ENCODE measurements at places on chromosomes 6 and 20.

DNA sequence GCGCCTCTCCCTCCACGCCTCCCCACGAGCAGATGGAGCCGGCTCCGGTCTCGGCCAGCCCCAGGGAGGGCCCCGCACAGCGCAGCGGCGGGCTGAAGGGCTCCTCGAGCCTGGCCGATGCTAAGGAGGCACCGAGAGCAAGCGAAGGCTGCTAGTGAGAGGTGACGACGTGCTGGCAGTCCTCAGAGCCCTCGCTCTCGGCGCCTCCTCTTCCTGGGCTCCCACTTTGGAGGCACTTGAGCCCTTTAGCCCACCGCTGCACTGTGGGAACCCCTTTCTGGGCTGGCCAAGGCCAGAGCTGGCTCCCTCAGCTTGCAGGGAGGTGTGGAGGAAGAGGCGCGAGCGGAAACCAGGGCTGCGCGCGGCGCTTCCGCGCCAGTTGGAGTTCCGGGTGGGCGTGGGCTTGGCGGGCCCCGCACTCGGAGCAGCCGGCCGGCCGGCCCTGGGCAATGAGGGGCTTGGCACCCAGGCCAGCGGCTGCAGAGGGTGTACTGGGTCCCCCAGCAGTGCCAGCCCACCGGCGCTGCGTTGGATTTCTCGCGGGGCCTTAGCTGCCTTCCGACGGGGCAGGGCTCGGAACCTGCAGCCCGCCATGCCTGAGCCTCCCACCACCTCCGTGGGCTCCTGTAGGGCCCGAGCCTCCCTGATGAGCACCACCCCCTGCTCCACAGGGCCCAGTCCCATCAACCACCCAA is 2.5 kb upstream of the TMEM14C start:
- DNase-seq = no peak

GRCh38 chr6:76774781-76775384 is 688.4 kb downstream of the HTR1B start:
- peak; percentile 21 for DNase-seq

DNA sequence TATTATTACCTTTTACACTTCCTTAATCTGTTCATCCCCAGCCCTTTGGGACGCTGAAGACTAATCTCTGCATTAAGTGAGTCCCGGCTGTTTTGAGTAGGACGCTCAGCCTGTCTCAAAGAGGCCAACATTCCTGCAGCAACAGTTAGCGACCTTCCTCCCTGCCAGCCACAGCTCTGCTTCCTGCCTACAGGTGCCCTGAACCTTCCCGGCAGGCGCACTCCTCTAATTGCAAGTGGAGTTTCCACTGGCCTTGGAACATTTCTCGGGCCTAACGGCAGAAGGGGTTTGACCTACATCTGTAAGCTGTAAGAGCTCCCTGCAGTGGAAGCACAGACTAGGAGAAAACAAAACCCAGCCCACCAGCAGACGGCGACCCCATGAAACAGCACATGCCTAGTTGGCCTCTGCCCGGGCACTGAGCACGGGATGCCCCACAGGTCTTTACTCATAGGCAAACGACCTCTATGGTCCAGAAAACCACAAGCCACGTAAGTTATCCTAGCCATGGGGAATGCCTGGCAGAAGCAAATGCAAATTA is 137.9 kb downstream of the DTNBP1 start:
- DNase-seq = no peak

DNA sequence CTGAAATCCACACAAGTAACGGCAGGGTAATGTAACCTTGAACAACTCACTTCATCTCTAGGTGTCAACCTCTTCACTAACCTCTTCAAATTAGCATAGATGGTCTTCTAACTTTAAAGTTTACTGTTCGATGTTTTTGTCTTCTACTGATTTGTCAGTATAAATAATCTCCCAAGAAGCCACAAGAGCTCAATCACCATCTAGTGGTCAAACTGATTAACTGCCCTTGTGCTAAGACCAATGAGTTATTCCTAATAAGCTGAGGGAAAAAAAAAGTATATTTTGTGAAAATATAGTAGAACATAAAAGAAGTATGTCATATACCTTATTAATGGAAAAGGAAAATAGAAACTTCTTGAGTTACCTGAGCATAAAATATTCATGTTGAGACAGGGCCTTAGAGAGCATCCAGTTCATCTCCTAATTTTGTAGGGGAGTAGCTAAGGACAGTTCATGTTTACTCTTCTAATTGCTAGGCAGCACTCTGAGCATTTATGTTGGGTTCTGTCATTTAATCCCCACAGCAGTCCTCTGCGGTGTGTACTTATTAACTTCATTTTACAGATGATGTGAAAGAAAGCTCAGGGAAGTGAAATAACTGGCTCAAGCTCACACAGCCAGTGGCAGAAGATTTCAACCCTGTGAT is 317.1 kb downstream of the ESR1 start:
- peak; percentile 67 for DNase-seq

GRCh38 chr6:63492476-63492875 is 79.8 kb upstream of the LOC128125822 start:
- no peak for DNase-seq

DNA sequence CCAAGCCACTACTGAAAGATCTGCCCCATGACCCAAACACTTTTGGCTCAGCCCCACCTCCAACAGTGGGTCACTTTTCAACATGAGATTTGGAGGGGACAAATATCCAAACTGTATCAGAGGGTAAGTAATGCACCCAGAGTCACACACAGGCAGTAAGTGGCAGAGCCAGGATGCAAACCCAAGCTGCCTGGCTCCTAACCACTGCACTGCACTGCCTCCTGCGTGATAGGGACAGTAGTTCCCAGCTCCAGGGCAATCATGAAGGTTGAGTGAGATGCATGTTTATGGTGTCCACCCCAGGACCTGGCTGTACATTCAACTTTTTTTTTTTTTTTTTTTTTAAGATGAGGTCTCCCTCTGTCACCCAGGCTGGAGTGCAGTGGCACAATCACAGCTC is 88.2 kb downstream of the TOX2 start:
- DNase-seq = no peak

DNA sequence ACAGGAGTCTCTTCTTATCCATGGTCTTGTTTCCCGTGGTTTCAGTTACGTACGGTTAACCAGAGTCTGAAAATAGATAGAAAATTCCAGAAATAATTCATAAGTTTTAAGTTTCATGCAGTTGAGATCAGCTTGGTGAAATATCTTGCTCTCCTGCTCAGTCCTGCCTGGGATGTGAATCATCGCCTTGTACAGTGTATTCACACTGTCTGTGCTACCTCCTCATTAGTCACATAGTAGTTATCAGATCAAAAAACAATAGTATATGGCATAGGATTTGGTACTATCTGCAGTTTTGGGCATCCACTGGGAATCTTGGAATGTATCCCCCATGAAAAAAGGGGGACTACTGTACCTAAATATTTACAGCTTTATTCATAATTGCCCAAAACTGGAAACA is 22.7 kb upstream of the MOCS1 start:
- DNase-seq = no peak

- peak; percentile 87 for DNase-seq
Observed at GRCh38 chr6:21665392-21666200, 72.0 kb downstream of the SOX4 start.

DNA sequence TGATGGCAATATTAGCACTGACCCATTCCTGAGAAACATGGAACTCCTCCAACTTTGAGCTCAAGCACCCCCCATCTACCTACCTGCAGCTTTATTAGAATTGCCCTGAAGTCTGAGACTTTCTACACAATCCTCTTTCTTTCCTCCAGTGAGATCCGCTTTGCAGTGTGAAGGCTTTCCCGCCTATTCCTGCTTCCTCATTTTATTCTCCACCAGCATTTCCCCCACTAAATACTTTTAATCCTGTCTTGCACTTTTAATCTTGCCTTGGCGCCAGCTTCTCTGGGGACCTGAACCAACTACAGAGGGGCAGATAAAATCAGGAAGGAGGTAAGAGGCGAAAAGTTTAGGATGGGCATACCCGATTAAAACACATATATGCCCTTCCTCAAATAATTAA is 178.1 kb upstream of the PRDM1 start:
- no peak for DNase-seq

DNA sequence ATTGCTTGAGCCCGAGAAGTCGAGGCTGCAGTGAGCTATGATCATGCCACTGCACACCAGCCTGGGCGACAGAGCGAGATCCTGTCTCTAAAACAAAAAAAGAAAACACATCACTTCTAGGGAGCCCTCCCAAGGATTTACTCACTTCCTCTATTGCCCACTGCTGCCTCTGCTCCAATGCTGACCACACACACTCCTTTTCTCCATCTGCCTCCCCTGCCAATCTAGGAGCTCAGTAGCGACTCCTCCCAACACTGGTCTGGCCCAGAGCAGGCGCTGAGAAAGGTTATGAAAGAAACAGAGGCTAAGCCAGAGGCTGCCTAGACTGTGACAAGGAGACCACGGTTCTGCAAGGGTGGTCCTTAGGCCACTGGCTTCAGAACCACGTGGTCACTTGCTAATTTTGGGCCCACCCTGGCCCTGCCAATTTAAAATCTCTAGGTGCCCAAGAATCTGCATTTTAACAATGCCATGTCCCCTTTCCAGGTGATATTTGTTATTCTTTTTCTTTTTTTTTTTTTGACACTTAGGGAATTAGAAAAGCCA is 1.3 kb upstream of the E2F1 start:
- no peak for DNase-seq

- DNase-seq = no peak
Observed at GRCh38 chr6:74969591-74970267, 236.1 kb downstream of the COL12A1 start.

GRCh38 chr20:48008850-48009515 is 223.7 kb upstream of the SULF2 start:
- no peak for DNase-seq

DNA sequence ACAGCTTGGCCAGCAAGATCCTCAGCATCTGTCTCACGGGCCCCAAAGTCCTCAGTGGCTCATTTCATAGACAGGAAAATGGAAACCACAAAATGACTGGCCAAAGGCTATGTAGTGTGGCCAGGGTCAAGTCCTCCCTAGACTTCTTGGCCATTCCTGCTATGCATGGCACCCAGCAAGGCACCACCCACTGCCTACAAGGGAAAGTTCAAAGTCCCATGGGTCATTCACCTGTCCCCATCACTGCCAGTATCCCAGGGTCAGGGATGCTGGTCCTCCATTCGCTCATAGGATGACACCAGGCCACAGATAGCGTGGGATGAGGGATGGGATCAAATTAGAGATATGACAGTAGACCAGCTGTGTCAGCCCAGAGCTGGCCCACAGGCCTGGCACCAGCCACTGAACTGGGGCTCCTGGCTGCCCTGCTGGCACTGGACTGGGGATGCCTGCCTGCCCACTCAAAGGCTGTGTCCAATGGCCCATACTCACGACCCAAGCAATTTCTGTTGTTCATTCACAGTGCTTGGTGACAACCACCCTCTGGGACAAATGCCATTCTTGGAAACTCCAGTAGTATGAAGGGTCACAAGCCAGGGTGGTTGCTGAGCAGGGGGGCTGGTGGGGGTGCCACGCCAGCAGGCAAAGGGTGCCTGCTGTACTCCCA is 11.6 kb downstream of the ADISSP start:
- DNase-seq = no peak

- DNase-seq = peak; percentile 93
Observed at GRCh38 chr6:42136508-42137193, 5.8 kb downstream of the C6orf132 start.

DNA sequence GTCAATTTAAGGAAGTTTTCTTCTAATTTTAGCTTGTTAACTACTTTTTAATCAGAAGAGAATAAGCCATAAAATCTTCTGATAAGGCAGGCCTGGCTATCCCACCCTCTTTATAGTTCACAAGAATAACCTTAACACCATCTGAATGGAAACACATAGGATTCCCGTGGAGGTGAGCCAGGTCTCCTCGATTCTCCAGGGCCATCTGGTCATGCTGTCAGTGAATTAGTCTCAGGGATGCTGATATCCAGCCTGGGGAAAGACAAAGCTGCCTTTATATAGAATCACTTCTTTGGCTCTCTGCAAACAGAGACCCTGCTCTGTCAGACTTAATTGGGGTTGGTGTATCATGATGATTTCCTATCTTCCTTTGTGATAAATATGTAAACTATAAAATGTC is 30.1 kb upstream of the TAGAP start:
- no peak for DNase-seq

GRCh38 chr6:144036064-144036834 is 28.2 kb upstream of the PLAGL1 start:
- peak; percentile 22 for DNase-seq

Data from mesendoderm (in vitro differentiated cells).